H1 (cell line): ENCODE measurements at places on chromosomes 5 and 9.

GRCh38 chr5:29054282-29054681 is 2015.9 kb upstream of the CDH9 start:
- DNase-seq: no peak

DNA sequence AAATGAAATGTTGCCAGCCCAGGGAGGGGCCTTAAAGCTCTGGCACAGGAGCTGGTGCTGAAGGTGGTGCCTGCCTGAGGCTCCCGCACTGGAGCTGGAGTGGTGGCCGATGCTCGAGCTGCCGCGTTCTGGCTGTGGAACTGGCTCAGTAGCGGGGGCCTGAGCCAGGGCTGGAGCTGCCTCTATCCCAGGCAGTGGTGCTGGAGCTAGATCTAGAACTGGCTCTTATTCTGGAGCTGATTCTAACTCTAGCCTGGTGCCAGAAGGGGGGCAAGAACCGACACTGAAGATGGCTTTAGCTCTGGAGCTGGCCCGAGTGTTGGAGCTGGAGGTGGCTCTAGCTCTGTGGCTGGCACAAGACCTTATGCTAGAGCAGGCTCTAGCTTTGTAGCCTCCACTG is 19.2 kb downstream of the OBP2B start:
- DNase-seq: no peak

- no peak for DNase-seq
Measured at GRCh38 chr5:5335107-5335506, 87.4 kb upstream of the ICE1 start.

DNA sequence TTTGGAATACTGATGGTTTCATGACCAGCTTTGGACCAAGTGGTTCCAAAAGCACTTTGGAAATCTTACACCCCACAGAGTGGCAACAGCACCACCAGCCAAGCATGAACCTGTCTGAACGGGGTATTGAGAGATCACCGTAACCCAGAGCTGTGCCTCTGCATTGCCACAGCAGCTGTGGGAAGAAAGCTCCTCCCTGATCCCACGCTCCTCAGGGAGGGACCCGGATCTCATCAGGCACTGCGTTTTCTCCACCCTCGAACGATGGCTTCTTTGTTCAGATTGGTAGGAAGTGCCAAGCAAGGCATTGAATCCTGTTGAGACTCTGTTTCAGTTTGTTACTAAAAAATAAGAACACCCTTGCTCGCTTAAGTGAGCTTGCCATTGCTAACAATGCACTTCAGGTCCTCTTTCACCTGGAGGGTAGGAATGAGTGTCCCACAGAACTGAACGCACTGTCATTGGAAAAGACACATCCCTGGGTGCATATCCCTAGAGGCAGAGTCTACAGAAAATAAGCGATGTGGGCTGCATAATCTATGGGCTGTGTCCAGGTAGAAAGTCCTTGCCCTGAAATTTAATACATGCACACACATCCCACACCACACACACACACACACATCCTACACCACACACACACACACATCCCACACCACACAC is 118.0 kb upstream of the ICE1 start:
- DNase-seq: no peak

DNA sequence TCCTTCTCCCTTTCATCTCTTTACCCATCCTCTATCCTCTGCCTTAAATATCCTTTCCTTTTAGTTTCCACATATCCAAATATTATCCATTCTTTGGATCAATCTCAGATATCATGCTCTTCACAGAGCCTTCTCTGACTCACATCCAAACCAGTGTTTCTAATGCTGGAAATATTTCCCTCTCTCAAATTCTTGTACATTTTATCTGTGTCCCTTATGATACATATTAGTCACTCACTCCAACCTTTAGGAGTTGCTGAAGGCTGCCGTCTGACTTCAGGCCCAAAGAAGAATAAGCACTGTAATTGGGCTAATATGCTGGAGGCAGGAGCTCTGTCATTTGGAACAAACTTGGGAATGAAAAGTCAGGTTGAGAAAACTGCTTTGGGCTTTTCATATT is 156.4 kb upstream of the RUSC2 start:
- no peak for DNase-seq

DNA sequence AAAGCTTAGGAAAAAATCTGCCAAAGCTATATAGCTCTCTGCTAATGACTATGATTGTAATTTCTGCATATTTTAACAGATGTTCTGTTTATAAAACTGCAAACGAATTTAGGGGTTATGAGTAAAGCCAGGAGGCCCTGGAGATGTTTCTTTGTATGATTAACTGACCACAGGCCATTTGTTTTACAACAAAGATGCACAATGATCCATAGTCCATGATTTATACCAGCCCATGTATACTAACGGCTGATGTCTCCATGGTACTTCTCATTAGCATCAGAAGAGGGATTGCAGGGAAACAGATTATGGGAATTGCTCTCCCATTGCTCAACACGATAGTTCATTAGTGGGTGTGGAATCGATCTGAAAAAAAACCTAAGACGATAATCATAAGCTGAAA is 78.9 kb downstream of the PPP2R2B start:
- no peak for DNase-seq

DNA sequence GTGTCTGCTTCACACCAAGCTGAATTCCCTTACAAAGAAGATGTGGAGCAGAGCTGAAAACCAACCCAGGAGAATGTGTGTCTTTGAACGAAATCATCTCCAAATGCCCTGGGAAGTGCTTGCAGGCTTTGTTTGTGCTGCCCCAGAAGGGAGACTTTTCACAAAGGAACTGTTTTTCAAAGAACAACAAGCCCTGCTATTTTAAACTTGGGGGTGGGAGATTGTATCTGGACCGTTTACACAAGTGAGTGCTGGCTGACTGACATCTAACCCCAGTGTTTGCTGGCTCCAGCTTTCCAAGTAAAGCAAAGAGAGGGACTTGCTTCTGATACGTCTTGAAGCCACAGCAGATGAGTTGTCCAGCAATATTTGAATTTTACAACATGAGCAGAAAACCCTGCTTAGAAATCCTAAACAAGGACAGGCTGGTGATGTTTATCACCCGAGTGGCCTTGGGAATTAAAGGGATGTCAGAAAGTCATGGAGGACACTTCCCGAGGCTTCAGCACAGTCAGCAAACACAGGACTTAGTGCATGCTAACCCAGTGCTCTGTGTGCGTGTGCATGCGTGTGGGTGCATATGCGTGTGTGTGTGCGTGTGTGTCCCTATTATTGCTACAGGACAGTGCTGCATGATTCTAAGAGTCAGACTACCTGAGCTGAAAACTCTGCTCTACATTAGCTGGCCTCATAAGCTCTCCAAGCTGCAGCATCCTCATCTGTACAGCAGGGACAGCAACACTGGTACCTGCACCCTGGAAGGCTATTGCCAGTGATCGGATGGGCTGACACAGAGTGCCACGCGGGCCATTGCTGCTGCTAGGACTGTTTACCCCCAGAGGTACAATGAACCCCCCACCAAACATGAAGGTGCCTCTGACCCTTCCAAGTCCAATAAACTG is 1.4 kb downstream of the ADAMTS12 start:
- DNase-seq: no peak

DNA sequence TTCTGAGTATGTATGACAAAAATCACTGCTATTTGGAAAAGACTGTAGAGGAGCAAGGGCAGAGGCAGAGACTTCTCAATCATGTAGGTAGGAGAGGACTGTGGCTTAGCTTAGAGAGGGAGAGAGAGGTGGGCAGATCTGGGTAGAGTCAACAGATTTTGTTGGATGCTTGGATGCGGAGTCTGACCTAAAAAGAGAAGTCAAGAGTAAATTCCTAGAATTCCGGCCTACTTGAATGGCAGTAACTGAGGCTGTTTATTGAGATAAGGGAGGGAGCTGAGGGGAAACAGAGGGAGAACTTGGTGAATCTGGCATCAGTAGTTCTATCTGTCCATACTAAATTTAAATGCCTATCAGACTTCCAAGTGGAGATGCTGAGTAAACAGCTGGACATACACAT is 2.4 kb downstream of the TICAM2 start:
- no peak for DNase-seq

- no peak for DNase-seq
Measured at GRCh38 chr9:5749306-5749705, 83.6 kb downstream of the ERMP1 start.

GRCh38 chr5:145943674-145944121 is 7.3 kb downstream of the SH3RF2 start:
- DNase-seq: no peak

- no peak for DNase-seq
Measured at GRCh38 chr5:131245948-131246347, 17.9 kb upstream of the CDC42SE2 start.

DNA sequence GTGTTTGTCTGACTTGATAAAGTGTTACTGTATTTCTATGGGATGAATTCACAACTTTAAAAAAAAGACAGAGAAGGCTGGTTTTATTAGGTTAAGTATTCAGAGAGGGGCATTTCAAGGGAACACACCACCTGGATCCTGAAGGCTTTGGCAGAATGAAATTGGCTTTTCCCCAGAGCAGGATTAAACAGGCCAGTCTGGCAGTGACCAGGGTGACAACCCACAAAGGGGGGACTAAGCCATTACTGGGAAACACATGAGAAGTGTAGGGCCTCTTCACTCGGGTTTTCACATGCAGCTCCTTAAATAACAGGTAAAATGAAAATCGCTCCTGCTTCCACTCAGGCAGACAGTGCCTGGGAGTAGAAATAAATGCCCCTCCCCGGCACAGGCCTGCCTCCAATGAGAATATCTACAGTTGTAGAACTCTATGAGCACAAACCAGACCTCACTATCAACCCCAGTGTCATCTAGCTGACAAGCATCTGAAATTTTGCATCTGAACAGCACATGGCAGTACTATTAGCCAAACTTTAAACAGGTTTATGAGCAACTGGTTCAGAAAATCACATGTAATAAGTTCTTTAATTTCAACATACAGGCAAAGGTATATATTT is 85.8 kb downstream of the LHFPL2 start:
- DNase-seq: no peak

DNA sequence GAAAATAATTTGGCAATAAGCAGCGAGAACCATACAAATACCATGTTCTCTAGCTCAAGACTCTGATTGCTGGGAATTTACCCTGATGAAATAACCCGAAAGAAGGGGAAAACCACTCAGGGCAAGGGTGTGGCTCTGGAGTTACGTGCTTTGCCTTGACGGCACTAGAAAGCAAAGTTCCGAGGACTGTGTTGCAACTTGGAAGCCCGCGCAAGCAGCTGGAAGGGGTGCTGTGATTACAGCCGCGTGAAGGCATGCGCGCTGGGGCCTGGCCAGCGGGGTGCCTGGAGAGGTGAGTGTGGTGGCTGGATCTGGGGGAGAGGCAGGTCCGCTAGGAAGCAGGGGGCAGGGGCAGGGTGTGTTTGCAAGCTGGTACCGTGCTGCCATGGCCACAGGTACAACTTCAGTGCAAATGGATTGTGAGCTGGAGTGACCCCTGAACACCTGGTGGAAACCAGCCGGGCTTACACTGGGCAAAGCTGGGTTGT is 52.6 kb upstream of the CNOT6 start:
- no peak for DNase-seq

DNA sequence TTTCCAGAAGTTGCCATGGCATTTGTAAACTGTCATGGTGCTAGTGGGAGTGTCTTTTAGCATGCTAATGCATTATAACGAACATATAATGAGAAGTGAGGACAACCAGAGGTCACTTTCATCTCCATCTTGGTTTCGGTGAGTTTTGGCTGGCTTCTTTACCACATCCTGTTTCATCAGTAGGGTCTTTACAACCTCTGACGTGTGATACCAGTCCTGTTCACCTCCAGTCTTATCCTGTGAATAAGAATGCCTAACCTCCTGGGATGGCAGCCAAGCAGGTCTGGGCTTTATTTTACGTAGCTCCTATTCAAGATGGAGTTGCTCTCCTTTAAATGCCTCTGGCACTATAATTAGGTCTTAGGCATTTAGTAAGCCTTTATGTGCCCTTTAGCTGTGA is 20.4 kb upstream of the RFK start:
- DNase-seq: no peak

GRCh38 chr5:114176356-114176755 is 185.5 kb upstream of the KCNN2 start:
- DNase-seq: no peak

DNA sequence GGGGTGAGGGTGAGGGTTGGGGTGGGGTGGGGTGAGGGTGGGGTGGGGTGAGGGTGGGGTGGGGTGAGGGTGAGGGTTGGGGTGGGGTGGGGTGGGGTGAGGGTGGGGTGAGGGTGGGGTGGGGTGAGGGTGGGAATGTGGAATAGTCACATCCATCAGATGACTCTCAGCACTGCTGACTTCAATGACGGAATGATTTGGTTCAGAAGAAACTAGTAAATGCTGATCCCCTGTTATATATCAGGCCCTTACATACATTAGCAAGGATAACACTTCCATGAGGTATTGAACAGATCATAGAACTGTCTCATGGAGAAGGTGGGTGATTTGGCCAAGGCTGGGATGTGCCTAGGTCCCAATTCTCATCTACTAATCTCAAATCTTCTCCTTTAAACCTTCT is 24.5 kb upstream of the C5orf47 start:
- no peak for DNase-seq

- DNase-seq: no peak
Measured at GRCh38 chr9:117779760-117780159, 75.6 kb downstream of the TLR4 start.

- DNase-seq: no peak
Measured at GRCh38 chr5:7039074-7039473, 325.8 kb downstream of the TENT4A start.

DNA sequence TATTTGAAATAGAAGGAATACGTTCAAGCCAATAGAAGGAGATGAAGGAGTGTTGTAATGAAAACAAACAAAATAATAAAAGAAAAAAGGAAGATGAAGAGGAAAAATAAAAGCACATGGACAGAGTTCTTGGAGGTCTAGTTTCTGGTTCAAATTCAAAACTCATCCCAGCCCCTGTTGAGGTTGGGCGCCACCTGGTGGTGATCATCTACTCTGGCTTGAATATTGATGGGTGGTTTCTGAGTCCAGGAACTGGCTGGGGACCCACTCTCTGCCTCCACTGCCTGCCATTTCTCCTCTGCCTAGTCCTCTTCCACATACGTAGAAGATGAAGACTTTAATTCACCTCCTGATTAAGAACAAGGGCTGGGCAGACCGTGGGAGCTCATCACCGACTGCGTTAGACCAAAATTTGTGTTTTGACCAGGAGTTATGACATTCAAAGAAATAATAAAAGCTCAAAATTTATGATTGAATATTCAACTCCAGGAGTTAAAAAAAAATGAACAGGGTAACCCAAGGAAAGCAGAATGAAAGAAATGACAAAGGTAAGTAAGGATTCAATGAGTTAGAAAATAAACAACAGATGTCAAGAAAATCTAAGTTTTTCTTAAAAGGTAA is 99.0 kb upstream of the SLC1A3 start:
- DNase-seq: peak; percentile 91
